Iris pigment epithelial cell (primary cell): ENCODE measurements at places on chromosomes 11 and 22.
A peak's percentile ranks its signal among the peaks of the same experiment; 100 is the strongest.

DNA sequence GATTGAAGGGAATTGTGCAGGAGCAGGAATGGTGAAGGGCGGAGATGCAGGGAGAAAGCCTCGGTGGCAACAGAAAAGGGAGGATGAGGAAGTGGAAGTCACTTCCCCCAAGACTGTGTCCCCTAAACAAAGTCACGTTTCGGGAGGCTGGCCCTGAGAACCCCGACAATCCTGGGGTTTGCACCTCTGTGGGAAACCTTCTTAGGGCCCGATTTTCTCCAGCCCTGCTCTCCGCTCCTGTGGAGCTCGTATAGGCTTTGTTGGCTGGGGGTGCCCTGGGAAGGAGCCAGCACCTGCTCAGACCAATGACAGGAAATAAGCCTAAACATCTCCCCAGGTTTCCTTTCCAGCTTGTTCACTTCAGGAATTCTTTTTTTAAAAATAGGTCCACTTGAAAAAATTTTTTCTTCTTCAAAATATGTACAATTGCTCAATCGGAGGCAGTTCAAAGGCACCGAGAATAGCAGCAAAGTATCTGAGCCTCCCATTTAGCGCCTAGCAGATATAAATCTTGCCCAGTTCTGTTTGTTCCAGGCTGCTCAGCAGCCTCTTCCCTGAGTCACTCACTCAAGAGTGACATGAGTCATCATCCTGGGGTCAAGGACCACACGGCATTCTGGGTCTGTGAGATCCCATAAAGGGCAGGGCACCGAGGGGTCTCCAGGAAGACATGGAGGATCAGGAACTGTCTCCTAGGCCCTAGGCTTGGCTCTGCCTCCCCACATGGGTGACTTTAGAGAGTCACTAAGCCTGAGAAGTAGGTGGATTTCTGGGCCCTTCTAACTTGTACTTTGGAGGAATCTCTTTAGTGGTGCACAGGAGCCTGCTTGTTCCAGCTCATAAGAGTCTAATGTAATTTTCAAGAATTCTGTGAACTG is 34.0 kb downstream of the IRAG1 start:
- DNase-seq, result peak; percentile 92

DNA sequence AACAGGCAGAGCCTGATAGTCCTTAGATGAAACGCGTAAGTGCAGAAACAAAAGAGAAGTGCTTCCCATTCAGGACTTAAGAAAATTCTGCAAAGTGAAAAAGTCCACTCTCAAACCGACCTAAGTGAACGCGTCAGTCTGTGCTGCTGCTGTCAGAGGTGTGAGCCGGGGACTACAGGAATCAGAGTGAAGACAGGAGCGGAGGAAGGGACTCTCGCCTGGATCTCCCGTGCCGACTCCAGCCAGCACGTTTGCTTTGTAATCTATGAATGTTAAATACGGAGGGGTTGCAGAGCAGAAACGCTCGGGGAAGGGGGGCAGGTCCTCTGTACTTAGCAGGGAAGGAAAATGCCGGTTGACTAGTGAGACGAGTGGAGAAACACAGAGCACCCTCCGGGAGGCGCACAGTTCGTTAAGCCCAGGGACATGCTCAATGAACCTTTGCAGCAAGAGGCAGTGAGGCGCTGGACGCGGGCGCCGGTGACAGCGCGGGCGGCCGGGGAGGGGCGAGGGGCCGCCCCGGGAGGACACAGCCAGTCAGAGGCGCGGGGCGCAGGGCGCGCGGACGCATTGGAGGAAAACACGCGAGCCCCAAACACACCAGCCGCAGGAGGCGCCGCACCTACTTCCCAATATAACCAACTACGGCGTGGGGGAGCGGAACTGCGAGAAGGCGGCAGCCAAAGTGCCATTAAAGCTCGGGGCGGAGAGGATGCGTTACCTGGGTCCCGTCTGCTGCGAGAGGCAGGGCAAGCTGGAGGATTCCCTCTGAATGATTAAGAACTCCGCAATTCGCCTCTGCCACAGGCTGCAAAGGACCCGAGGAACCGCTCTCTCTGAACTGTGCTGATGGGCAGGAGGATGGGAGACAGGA is at the start of gene CNTN5:
TSS of gene CNTN5 (plus strand) at position 598 of the 874 bp plus-strand sequence.
- DNase-seq, result peak; percentile 34

- peak; percentile 87 for DNase-seq
Measured at GRCh38 chr22:30634471-30635233, 929 bp upstream of the SLC35E4 start.

DNA sequence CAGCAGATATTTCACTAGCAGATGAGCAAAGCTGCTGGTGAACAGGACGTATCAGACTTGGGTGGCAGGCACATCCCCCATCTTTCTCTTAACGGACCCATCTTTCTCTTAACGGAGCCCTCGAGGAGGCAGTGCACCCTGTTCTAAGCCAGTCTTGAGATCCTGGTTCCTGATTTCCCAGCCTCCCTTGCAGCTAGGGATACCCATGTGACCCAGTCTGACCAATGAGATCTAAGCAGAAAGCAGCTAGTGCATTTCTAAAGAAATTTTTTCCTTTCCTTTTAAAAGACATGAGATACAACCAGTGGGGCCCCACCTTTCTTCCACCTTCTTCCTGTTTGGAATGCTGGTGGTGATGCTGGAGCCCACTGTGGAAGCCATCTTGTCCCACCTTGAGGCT is 13.6 kb upstream of the ELFN2 start:
- no peak for DNase-seq

DNA sequence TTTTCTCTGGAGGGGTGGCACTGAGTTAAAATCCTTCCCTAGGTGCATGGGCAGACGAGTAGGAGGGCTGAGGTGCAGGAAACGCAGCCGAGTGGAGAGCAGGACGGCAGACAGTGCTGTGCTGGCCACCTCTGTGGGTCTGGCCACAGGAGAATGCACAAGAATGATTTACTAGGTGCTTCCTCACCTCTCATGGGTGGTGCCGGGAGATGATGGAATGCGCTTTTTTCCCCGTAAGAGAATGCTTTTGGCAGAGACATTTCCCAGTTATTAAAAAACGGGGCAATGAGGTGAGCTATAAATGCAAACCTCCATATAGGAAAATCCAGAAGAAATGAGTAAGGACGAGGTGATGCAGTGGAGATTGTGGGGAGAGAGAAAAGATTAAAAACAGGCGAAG is 86.1 kb downstream of the ADAMTS15 start:
- no peak for DNase-seq

DNA sequence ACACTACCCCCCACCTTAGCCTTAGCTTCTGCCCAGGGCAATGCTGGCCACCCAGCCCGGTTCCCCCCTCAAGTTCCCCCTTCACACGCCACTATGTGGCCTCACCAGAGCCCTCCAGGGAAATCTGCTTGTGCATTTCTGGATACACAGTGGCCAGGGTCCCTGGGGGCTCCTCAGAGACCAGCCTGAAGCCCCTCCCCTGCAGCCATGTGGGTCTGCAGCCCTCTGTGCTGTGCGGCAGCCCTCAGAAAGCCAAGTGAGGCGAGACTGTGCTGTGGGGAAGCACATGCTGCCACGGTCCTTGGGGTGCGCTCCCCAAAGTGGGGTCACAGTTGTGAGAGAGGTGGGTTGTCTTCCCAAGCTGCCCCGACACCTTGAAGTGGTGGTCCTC is 2.1 kb upstream of the PLXNB2 start:
- DNase-seq, result no peak

- DNase-seq, result no peak
Measured at GRCh38 chr11:34613552-34614056, 7.3 kb upstream of the EHF start.

GRCh38 chr22:46451741-46452140 is 85.7 kb downstream of the CELSR1 start:
- no peak for DNase-seq
